ENCODE measurements at places on chromosomes 3 and 15.

DNA sequence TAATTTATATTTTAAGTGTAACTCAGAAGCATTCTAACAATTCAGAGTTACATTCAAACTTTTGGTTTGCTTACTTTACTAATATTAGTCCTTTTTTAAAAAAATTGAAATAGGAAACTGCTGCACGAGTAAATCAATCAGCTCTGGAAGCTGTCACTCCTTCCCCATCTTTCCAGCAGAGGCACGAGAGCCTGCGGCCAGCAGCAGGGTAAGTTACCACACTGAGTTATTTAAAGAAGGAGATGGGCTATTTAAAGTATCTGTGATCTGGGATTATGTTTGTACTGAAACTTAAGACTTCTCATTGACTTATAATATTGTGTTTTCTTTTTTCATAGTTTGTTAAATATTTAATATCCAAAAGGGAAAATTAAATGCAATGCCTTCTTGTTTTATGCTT is 29.3 kb downstream of the APPL1 start:
- DNase-seq: no peak

DNA sequence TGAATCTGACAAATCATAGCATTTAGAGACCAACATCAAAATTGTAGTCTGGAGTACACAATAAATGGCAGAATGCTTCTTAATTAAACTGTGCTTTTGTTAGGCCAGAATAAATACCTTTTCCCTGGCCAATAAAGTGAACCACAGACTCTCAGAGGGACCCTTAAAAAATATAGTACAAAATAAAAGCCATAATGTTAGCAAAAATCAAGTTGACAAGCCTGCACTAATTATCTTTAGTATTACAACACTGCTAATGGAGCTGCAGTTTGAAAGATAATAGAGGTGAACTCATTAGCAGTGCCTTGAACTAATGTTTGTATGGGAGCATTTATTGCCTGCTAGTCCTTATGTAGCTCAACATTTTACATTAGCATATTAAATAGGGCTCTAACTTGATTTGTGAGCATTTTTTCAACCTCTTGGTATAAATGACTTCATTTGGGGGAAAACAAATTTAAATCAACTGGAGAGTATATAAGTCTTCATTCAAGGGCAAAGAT is 801.3 kb downstream of the EPHA3 start:
- DNase-seq: no peak

- DNase-seq: no peak
Measured at GRCh38 chr3:41662288-41662687, 299.6 kb downstream of the ULK4 start.

DNA sequence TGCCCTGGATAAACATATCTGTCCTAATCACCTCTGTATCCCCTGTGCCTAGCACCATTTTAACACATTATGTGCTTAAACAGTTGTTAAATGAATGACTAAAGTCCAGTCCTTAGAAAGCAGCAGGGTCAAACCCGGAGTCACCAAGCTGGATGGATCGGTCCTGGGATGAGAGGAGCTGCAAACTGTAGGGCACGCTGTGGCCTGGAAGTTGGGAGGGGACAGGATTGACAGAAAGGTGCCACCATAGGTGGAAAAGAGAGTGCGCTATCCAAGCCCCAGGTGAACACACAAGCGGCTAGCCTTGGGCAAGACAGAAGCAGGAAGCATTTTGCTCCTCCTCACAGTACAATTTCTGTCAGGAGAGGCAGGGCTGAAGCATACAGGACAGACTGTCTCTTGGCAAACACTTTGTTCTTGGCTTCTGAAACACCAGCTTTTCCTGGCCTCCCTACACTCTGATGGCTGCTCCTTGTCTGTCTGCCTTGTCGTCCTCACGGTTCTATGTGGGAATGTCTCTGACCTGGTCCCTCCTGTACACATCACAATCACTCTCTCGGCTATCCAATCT is 48.4 kb upstream of the KY start:
- DNase-seq: no peak

GRCh38 chr3:76199382-76199781 is 414.0 kb upstream of the ZNF717 start:
- DNase-seq: no peak

- DNase-seq: no peak
Measured at GRCh38 chr15:50415752-50416404, 8.3 kb upstream of the USP8 start.

DNA sequence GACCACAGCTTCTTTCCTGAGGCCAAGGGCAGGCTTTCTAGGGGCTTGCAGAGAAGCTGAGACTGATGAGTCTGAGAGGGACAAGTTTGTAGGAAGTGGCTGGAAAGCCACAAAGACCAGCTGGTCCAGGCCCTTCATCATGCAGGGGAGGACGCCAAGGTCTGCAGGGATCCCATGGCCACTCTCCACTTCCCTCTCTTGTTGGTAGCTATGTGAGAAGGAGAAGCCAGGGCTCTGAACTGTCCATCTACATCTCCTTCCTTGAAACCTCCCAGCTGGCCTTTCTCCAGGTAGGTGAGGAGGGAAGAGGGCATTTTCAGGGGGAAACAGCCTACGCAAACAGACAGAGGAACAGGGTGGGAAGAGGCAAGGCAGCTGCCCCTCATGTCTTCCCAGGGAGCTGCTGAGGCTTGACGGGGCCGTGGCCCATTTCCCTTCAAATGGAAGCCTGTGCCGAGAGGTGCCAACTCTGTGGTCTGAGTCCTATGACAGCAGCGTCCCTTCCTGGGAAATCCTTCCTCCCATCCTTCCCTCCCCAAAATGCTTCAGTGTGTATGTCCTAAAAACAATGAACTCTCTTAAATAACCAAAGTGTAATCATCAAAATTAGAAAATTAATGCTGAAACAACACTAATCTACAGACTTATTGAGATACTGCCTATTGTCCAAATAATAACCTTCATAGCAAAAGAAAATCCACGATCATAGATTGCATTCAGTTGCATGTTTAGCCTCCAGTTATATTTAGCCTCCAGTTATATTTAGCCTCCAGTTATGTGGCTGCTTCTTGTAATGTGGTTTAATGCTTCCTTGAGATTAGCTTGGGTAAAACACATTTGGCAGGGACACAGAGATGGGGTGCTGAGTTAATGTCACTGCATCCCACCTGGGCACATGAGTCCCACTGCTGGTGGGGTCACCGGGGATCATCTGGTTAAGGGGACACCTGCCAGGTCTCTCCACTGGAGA is 36.0 kb downstream of the GNB5 start:
- DNase-seq: no peak

DNA sequence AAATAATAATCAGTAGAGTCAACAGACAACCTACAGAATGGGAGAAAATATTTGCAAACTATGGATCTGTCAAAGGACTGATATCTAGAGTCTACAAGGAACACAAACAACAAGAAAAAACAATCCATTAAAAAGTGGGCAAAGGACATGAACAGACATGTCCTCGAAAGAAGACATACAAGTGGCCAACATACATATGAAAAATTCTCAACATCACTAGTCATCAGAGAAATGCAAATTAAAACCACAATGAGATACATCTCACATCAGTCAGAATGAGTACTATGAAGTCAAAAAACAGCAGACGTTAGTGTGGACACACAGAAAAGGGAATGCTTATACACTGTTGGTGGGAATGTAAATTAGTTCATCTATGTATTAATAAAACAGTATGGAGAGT is 33.7 kb downstream of the SLC2A2 start:
- no peak for DNase-seq

DNA sequence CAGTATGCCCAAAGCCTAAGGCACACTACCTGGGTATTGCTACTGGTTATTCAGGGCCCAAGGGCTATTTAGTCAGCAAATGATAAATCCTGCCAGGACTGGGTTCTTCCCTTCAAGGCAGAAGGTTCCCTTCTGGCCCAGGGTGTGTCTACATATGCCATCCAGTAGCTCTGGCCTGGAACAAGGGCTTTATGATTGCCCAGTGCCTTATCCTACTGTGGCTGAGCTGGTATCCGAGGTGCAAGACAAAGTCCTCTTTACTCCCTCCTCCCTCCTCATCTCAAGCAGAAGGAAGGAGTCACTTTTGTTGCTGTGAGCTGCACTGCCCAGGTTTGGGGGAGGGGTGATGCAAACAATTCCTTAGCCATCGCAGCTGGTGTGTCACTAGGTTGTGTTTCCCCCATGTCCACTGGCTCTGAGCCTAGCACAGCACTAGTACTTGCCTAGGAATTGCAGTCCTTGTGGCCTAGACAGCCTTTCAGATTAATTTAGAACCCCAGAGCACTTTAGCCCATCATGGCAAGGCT is 221.8 kb upstream of the TGFBR2 start:
- no peak for DNase-seq

DNA sequence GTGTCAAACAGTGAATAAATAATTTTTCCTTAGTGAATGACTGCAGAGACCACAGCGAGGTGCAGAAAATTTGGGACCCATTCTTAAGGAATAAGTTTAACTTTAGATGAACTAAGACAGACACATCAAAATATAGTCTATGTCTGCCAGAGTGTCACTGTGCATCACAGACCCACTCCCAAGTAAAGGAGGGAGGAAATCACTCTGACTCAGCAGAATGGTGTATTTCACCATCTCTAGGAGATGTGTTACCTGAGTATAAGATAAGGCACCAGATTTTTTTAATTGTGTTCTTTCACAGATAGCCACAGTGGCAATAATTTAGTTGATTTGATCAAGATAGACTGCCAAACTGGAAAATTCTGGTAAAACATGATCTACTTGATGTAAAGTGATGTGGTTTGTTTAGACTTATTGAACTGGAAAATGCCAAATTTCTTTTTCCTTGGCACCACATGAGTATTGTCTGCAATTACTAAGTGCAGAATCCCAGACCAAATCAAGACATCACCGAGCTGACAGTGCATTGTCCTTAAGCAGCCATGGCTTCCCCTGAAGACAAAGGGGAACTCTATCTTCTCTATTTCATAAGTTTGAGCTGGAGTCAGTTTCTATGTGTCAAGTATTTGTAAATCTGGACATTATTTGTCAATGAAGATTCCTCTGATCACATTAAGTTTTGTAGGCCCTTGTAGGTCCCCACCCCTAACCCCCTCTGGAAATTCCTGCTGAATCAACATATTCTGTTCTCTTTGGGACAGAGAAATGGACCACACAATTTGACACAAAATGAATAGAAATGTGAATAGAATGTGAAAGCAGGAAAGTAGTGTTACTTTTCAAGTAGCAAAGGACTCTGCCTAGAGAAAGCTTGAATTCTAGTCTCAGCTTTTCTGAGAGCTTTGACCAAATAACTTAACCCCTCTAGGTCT is 47.6 kb downstream of the TIPARP start:
- no peak for DNase-seq

GRCh38 chr15:78455749-78456148 is 17.7 kb downstream of the IREB2 start:
- no peak for DNase-seq

DNA sequence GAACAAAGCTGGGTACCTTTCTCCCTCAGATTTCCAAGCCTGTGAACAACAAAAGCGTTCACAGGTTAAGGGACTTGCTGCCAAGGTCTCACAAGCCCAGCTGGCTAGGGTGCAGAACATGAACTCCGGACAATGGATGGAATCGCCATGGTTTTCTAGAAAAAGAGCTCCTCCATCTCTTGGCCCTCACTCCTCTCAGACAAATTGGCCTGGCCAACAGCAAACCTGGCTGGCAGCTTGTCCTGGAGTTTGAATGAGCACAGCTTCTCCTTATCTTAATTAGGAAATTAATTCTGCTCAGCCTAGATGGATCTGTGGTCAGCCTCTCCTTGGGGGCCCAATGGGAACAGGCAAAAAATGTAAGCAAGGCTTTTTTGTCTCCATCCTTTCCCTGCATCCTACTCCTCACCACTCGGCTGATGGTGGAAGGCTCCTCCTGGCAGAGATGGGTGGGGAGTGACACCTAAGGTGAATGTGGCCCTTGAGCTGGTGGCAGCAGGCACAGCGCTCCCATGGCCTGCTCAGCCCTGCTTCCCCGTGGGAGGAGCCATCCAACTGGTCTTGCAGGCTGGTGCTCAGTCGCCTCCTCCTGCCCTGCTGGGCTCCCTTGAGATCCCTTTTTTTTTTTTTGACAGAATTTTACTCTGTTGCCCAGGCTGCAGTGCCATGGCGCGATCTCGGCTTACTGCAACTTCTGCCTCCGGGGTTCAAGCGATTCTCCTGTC is 5.8 kb downstream of the KLHL25 start:
- DNase-seq: no peak

DNA sequence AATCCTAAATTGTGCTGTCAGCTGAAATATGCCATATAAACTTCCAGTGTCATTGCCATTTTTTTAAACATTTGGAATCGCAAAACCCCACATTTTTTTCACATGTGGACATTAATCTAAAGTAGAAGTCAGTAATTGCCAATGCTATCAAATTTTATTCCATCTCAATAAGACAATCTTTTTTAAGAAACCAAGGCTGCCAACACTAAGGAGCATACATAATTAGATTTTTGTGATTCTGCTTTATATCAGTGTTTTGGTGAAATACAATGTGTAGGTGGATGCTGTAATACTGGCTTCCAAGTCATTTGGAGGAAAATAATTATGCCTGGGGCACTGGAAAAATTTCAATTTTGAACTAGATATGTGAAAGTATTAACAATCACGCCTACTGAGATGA is 256.7 kb downstream of the ZPLD1 start:
- DNase-seq: no peak

DNA sequence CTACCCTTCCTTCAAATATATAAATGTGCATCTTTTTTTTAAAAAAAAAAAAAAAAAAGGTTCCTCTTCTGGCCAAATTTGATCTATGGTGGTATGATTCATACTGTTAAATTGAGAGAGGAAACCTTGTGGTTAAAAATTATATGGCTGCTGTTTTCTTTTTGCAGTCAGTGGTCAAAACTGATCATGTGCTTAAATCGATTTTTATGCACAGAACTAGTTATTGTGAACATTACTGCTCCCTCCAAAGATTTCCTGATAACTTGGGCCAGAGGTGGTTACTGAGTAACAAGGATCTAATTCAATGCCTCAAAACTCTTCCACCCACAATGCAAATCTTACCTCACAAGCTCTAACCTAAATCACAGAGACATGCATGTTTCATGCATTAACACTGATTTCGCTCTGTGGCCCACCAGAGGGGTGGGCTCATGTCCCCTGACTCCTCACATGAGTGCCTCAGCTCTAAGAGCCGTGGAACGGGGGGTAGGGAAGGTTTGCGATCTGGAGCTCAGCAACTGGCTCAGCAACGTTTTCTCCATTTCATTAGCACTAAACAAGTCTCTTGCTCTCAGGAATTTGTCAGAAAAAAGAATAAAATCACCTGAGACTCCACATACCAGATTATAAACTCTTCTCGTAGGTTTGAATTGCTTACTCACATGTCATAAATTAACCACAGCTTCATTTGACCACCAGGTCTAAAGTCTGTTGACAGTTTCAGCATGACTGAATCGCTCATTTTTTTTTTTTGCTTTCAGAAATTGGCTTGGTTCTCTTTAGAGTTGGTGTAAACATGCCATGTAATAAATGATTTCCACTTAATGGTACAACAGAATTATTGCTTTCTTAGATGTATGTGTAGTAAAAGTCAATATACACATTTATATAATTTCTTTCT is 280.4 kb downstream of the CD47 start:
- DNase-seq: no peak

DNA sequence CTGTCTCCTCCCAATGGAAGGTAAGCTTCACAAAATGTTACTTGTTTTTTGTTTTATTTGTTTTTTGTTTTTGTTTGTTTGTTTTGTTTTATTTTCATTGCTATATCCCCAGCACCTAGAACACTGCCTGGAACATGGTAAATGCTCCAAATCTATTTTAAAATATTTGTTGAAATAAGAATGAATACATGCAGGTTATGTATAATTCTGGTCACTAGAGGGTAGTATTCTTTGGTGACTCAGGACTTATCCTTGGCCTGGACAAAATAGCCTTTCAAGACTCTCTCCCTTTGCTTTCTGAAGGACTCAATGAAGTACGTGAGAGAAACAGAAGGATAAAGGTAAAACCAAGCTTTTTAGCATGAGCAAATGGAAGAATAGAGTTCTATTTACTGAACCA is 46.9 kb upstream of the PPP2R3A start:
- DNase-seq: no peak

GRCh38 chr15:66931768-66932633 is 133.4 kb upstream of the SMAD3 start:
- no peak for DNase-seq

All from thymus (tissue), 14 donors.